ENCODE measurements at places on chromosomes 16 and 17. TPM values are rescaled to one million over a fixed set of nuclear protein-coding genes. Genes with fewer than 3 reads are reported as not detected.

Gene ARL5C
- total RNA-seq: 0.54 TPM

Gene KLHL11
- total RNA-seq: 11.9 TPM

Gene NTN3
- 0.42 TPM for total RNA-seq

Gene TMEM235
- total RNA-seq: not detected

Gene PLA2G10
- not detected for total RNA-seq

Gene TMEM231
- total RNA-seq: 10.3 TPM

Gene DYNLRB2
- total RNA-seq: not detected

All from aorta (tissue), 5 donors.